Left lung (tissue), 14 donors: ENCODE measurements at places on chromosomes 11 and 22. TPM values are rescaled to one million over a fixed set of nuclear protein-coding genes. Genes with fewer than 3 reads are reported as not detected.

GRCh38 chr11:117232911-117233409 is 489 bp downstream of the RNF214 start:
- peak overlapping the region; percentile 89 for H3K4me3 ChIP-seq
- no peaks in the 10 kb centered on the region for H3K27me3 ChIP-seq
- peaks cover 42% of the 10 kb centered on the region for H3K4me1 ChIP-seq
- H3K36me3 ChIP-seq: no peaks in the 10 kb centered on the region

DNA sequence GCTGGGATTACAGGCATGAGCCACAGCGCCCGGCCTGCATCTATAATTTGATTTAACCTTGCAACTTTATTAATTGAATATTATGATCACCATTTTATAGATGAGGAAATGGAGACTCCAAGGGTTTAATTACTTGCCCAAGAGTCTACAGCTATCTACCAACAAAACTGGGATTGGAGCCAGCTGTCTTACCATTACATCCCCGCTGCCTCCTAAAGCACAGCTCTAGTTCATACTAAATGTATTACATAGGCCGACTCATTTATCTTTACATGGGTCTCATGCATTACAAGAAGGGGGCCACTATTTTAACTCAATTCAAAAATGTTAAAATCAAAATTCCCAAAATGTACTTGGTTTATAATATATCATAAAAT is 14.1 kb upstream of the TMA7B start:
- H3K27me3 ChIP-seq: no peaks in the 10 kb centered on the region
- DNase-seq: no peak
- H3K36me3 ChIP-seq: no peaks in the 10 kb centered on the region

DNA sequence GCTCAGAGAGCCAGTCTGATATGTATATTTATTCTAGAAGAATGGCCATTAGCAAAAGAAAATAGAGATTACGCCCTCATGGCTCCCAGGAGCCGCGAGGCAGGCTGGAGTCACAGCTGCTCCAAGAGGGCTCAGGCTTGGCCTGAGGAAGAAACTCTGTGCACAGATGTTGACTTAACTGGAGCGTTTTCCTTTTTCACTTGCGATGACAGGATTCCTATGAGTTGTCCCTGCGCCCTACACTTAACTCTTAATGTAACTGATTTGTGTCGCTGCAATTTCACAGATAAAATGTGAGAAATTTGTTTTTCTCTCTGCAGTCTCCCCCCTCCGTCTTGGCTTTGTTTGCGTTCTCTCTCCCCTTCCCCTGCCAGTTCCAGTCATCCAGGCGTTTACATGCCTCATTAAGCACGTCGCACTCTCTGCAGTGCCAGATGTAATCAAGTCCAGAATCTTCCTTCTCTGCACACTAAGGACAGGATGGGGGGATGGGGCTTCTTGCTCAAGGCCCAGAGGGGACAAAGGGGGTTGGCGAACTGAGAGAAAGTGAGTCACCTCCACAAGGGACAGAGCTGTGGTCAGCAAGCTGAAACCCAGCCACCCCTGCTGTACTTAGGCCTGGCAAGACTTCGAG is 1060.1 kb downstream of the NTM start:
- no peaks in the 10 kb centered on the region for H3K36me3 ChIP-seq
- H3K27ac ChIP-seq: no peak overlapping the region
- no peak for DNase-seq
- H3K4me3 ChIP-seq: no peak overlapping the region
- H3K27me3 ChIP-seq: no peaks in the 10 kb centered on the region

DNA sequence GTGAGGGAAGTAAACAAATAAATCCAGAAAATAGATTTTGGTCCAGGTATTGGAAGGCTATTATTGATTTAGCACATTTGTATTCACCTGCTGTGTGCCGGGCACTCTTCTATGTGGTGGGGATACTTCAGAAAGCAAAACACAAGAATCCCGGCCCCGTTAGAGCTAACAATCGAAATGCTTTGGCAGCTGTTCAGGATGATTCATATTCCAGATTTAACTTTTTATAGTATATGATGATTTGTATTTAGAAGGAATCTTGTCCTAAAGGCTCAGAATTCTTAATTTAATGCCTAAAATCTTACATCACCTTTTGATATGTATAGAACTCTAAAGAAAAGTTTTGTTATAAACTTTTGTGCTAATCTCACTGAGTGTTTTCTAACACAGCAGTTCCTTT is 28.0 kb downstream of the ZC3H12C start:
- H3K4me1 ChIP-seq: no peaks in the 10 kb centered on the region
- H3K27ac ChIP-seq: no peak overlapping the region
- no peak for DNase-seq
- H3K36me3 ChIP-seq: no peaks in the 10 kb centered on the region
- no peak overlapping the region for H3K4me3 ChIP-seq

SMIM35 gene
- not detected for total RNA-seq

BATF2 gene
- 3.2 TPM for total RNA-seq
